ENCODE measurements at places on chromosomes 5 and 9.

DNA sequence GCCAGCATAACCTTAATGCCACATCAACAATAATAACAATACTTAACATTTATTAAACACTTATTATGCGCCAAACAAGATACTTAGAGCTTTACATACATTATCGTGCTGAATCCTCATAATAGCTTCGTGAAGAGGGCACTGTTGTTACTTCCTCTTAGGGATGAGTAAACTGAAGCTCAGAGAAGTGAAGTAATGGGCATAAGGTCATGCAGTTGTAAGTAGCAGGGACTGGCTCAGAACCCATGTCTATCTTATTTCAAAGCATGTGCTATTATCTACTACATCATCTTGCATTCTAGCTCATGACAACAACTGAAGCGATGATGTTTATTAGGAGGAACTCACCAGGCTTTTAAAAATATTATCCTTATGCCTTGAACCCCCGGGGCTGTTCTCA, 34.9 kb upstream of the PPP3R2 start:
- no peak overlapping the region for H3K27ac ChIP-seq
- no peak for DNase-seq
- no peaks in the 10 kb centered on the region for H3K36me3 ChIP-seq

- H3K4me3 ChIP-seq, result no peak overlapping the region
- H3K4me1 ChIP-seq, result peaks cover 13% of the 10 kb centered on the region
- peak; percentile 56 for DNase-seq
- H3K36me3 ChIP-seq, result no peaks in the 10 kb centered on the region
These were observed 22.1 kb downstream of the P4HA2 start for GRCh38 chr5:132205385-132206125.

- no peak overlapping the region for H3K27ac ChIP-seq
- DNase-seq, result no peak
- no peaks in the 10 kb centered on the region for H3K27me3 ChIP-seq
- no peaks in the 10 kb centered on the region for H3K36me3 ChIP-seq
- H3K4me3 ChIP-seq, result no peak overlapping the region
These were observed 407.2 kb upstream of the CLINT1 start for GRCh38 chr5:158265931-158266700.

DNA sequence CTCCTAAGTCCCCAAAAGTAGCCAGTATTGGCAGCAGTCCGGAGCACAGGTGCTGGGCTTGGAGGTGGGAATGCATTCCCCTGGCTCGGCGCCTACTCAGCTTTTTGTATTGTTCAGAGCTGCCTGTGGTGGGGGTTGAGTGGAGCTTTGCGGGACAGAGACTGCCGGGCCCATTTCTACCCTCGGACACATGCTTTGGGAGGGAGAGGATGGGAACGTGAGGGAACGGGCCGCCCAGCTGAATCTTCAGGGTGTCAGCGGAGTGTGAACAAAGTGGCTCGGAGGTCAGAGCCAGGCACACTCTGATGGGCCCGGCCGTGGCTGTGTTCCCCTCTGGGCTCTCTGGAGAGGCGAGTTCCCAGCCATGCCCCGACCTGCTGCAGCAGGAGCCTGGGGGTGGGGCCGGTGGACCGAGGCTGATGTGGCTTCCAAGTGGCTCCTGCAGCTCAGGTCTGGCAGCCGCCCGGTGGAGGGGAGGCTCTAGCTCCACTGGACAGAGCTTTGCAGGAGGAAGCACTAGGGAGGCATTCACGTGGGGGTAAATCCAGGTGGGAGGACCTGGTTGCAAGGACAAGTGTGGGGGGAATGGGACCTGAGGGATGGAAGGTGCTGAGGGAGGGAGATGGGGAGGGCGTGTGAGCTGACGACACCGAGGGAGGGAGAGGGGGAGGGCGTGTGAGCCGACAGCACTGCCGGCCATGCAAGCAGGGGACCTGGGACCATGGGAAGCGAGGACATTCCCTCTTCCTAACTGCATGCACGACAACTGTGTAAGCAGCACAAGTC, 31.1 kb upstream of the SLC6A3 start:
- DNase-seq, result no peak
- peaks cover 6% of the 10 kb centered on the region for H3K4me1 ChIP-seq
- H3K27ac ChIP-seq, result no peak overlapping the region
- no peaks in the 10 kb centered on the region for H3K27me3 ChIP-seq

- no peak overlapping the region for H3K27ac ChIP-seq
- DNase-seq, result no peak
- H3K36me3 ChIP-seq, result peaks cover 37% of the 10 kb centered on the region
- peak overlapping the region; percentile 81 for H3K4me3 ChIP-seq
- H3K4me1 ChIP-seq, result peaks cover 30% of the 10 kb centered on the region
These were observed 353 bp upstream of the TMED9 start for GRCh38 chr5:177591690-177592009.

DNA sequence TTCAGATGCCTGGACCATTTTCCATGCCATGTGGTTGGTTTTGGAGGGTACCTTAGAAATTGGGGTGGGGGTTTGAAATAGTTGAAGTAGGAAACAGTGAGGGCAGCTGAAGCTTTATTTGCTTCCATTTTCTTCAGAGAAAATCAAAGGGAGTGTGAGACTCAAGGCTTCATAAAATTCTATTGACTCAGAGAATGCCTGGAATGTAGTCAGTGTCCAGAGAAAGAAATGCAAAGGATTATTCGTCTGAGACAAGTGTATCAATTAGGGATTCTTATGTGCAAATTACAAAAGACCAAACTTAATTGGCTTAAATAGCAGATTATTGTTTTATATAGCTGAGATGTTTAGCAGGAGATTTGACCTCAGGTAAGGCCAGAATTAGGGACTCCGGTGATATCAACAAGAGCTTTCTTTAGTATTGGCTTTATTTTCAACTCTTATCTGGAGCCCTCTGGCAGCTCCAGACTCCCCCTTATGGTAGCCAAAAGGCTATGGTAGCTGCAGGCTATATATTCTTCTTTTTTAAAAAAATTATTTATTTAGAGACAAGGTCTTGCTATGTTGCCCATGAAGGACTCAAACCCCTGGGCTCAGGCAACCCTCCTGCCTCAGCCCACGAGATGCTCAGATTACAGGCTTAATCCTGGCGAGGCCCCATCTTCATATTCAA, 38.9 kb downstream of the PTTG1 start:
- no peaks in the 10 kb centered on the region for H3K36me3 ChIP-seq
- DNase-seq, result no peak
- no peaks in the 10 kb centered on the region for H3K4me1 ChIP-seq
- no peak overlapping the region for H3K4me3 ChIP-seq

- no peak overlapping the region for H3K4me3 ChIP-seq
- peak overlapping the region; percentile 46 for H3K27ac ChIP-seq
- no peaks in the 10 kb centered on the region for H3K36me3 ChIP-seq
- H3K27me3 ChIP-seq, result no peaks in the 10 kb centered on the region
- DNase-seq, result no peak
These were observed 114.5 kb downstream of the RPS23 start for GRCh38 chr5:82163452-82164175.

GRCh38 chr5:180304431-180305375, 12.8 kb upstream of the MAPK9 start:
- no peak overlapping the region for H3K27ac ChIP-seq
- H3K4me1 ChIP-seq, result no peaks in the 10 kb centered on the region
- H3K4me3 ChIP-seq, result no peak overlapping the region
- no peak for DNase-seq
- H3K27me3 ChIP-seq, result no peaks in the 10 kb centered on the region

GRCh38 chr5:27172693-27173092, 134.3 kb upstream of the CDH9 start:
- H3K4me3 ChIP-seq, result no peak overlapping the region
- no peaks in the 10 kb centered on the region for H3K4me1 ChIP-seq
- no peaks in the 10 kb centered on the region for H3K36me3 ChIP-seq
- H3K27ac ChIP-seq, result no peak overlapping the region
- no peak for DNase-seq

DNA sequence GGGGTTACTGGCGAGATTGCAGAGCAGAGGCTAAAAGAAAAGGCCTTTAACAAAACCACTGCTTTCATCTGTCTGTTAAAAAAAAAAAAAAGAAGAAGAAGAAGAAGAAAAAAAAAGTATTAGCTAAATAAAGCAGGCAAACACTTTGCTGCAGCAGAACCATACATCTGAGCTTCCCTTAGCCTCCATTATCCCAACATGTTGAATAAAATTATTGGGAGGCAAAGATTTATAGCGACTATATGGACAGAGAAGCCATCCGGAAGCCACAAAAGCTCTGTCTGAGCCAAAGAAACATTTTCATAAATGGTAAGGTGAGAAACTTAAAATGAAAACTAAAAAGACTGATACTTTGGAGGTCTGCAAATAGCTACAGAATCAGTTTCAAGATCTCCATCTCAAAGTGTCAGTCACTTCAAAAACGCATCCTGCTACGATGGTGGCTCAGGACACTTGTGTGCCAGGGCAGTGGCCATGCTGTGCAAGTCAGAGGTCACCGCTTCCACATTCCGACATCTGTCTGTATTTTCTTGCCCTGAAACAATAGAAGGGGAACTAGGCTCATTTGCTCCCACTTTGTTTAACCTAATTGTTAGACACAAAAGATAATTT, 9.6 kb downstream of the EFNA5 start:
- H3K27ac ChIP-seq, result no peak overlapping the region
- no peaks in the 10 kb centered on the region for H3K36me3 ChIP-seq
- DNase-seq, result no peak
- H3K4me3 ChIP-seq, result no peak overlapping the region
- peaks cover 5% of the 10 kb centered on the region for H3K4me1 ChIP-seq

DNA sequence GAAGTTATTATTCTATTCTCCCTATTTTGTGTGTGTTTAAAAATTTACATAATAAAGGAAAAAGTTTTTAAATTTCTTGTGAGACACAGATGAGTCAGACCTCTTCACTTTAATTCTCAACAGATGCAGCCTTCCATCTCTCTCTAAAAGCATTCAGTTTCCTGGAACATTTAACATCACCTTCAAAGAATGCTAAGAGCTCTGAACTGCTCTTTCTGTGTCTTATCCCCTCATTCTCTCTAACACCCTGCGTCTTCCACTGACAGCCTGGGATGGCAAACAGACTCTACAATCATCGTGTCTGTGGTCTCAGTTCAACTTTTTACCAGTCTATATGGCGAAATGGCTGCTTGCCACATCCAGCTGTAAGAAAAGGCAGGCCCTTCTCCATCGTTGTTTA, 173.0 kb downstream of the HINT1 start:
- H3K27ac ChIP-seq, result no peak overlapping the region
- no peaks in the 10 kb centered on the region for H3K36me3 ChIP-seq
- H3K27me3 ChIP-seq, result no peaks in the 10 kb centered on the region
- H3K4me1 ChIP-seq, result no peaks in the 10 kb centered on the region

GRCh38 chr5:135149956-135150723, 116.1 kb upstream of the PITX1 start:
- no peak overlapping the region for H3K27ac ChIP-seq
- no peaks in the 10 kb centered on the region for H3K36me3 ChIP-seq
- no peaks in the 10 kb centered on the region for H3K27me3 ChIP-seq
- DNase-seq, result peak; percentile 77
- H3K4me1 ChIP-seq, result no peaks in the 10 kb centered on the region
- no peak overlapping the region for H3K4me3 ChIP-seq

GRCh38 chr9:112038017-112038408, 137.1 kb downstream of the SUSD1 start:
- no peaks in the 10 kb centered on the region for H3K36me3 ChIP-seq
- DNase-seq, result no peak
- no peak overlapping the region for H3K4me3 ChIP-seq

DNA sequence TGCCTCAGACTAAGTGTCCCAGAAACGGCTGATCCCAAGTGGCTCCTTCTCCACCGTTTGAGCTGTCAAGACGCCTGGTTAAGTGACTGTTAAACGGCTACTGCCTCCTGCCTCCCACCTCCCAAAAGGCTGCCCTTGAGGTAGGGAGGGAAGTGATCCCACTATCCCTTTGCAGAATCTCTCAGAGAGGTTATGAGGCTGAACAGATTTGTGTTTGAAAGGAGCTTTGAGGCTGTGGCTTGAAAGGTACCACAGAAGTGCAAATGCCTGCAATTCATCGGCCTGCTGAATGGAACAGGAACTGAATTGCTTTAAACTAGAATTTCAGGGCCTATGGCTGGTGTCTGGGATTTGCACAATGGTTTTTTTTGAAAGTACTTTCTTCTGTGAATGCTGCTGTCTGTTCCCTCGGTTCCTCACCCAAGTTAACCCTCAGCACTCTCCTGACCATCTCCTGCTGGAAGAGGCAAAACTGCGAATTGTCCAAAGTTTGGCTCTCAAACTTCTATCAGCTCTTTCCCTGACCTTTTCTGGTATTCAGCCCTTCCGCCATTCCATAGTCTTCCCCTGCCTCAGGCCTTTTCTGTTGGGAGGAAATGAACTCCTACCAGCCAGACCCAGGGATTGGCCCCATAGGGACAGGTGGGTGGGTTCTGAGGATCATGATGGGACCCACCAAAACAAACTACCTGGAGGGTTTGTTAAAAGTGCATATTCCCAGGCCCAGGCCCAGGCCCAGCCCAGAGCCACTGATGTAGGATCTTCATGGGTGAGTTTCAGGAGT, 453.3 kb downstream of the KDM4C start:
- no peak for DNase-seq
- H3K36me3 ChIP-seq, result no peaks in the 10 kb centered on the region
- H3K4me1 ChIP-seq, result no peaks in the 10 kb centered on the region
- no peak overlapping the region for H3K4me3 ChIP-seq
- no peaks in the 10 kb centered on the region for H3K27me3 ChIP-seq
- H3K27ac ChIP-seq, result no peak overlapping the region

GRCh38 chr5:178310130-178310865, 77.7 kb upstream of the PHYKPL start:
- H3K4me1 ChIP-seq, result peaks cover 21% of the 10 kb centered on the region
- no peaks in the 10 kb centered on the region for H3K36me3 ChIP-seq
- H3K27ac ChIP-seq, result no peak overlapping the region
- no peak for DNase-seq

DNA sequence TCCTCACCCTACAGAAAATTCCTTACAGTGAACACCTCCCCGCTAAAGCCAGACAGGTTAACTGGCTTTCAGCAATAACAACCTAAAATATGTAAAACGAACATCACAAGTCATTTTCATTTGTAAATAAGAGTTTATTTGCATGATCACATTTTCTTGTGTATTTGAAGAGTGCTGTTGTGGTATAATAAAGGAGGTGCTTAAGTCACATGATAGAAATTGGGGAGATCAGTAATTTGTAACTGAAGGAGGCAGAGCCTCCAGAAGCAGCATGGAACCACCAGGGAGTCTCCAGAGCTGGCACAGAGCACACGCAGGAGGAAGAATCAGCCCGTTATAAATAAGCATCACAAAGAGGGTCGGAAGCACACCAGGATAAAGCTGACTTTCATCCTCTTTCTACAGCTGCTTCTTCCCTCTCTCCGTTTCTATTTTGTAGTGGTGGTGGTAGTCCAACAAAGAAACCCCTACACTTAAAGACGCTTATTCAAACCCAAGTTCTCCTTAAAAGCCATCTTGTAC, 210.6 kb downstream of the MAPKAP1 start:
- H3K4me1 ChIP-seq, result no peaks in the 10 kb centered on the region
- no peak overlapping the region for H3K27ac ChIP-seq
- no peaks in the 10 kb centered on the region for H3K27me3 ChIP-seq
- no peaks in the 10 kb centered on the region for H3K36me3 ChIP-seq

- H3K36me3 ChIP-seq, result no peaks in the 10 kb centered on the region
- no peaks in the 10 kb centered on the region for H3K27me3 ChIP-seq
These were observed 2.1 kb upstream of the SH3RF2 start for GRCh38 chr5:145934276-145934675.
